Psoas muscle (tissue), 8 donors: ENCODE measurements at places on chromosomes 3 and 15. TPM values are rescaled to one million over a fixed set of nuclear protein-coding genes. Genes with fewer than 3 reads are reported as not detected.
A peak's percentile ranks its signal among the peaks of the same experiment; 100 is the strongest.

GRCh38 chr3:31729573-31729972 is 196.8 kb downstream of the STT3B start:
- DNase-seq = no peak

The SRGAP3 gene
- 2.6 TPM for total RNA-seq

- DNase-seq = no peak
Measured at GRCh38 chr3:129106320-129106719, 15.3 kb downstream of the RAB43 start.

DNA sequence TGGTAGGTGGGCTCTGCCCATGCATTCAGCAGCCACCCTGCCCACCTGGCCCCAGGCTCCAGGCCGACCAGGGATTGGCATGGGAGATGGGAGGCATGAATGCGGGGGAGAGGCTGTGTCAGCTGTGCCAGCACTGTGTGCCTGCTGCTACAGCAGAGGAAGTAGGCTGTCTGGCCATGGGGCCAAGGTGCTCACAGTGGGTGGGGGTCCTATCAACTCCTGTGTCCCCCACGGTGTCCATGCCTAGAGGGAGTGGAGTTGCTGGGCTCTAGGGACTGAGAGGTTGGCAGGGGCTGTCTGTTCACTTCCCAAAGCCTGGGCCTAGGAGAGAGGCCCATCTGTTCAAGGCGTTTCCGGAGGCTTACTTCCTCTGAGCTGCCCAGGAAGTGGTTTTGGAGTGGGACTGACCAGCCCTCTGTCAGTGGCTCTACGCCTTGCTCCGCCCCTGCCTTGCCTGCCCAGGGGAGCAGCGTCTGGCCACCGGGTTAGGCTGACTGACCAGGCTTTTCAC is 5.8 kb downstream of the PRKCD start:
- DNase-seq = peak; percentile 71

DNA sequence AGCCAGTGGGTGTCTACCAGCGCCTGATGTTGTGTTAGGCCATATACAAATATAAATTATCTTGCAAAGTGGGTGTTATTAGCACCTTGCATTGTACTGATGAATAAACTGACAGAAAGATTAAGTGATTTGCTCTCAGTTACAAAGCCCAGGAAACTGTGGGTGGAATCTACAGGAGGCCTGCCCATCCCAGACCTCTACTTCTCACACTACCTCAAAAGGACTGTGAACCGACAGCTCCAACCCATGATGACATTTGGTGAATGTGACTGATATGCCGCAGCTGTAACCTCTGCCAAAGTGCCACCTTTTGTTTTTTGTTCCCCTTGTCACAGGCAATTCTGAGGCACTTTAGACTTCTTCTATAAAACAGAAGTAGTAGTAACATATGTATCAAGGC is 43.7 kb upstream of the KCNMB2 start:
- DNase-seq = no peak

DNA sequence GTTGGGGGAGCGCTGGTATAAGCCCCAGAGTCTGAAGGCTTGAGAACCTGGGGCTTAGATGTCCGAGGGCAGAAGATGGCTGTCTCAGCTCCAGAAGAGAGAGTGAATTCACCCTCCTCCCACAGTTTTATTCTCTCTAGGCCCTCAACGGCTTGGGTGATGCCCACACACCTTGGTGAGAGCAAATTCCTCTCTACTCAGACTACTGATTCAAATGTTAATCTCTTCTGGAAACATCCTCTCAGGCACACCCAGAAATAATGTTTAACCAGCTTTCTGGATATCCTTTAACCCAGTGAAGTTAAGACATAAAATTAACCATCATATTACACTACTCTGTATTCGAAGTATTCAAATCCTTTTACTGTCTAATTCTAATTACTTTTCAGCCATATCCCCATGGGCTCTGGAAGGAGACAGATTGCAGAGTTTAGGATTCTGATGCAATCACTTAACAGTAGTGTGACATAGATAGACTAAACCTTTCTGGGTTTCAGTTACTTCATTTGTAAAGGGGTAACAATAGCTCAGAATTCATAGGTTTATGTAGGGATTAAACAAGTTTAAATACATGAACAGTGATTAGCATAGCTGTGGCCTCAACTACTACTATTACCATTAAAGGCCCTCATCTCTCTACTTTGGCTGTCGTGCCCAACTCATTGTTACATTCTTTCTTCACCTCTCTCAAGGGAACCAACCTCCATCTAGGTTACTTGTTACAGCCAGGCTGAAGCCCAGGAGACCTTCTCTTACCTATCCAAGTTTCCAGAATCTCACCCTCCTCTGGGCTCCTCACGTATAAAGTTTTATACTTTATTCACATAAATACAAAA is 25.7 kb upstream of the ANO10 start:
- DNase-seq = no peak
